ENCODE measurements at places on chromosomes 7 and 10. TPM values are rescaled to one million over a fixed set of nuclear protein-coding genes. Genes with fewer than 3 reads are reported as not detected.

DNA sequence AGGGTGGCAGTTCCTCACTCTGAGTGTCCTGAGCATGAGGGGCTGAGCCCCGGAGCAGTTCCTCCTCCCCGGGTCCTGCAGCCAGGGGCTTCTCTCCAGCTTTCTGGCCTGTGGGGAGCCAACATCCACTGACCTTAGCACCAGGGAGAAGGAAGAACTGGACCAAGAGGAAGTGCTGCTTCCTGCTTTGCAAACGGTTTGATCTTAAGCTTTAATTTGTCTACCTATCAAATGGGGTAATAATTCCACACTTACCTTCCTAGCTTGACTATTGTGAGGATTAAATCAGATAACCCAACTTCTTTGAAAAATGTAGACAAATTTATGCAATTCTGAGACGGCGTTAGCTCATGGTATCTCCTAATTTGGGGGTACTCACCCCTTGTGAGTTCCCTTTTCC lies 2.0 kb downstream of the NOBOX start:
- no peak for DNase-seq

GRCh38 chr10:125609859-125610258 lies 73.1 kb downstream of the TEX36 start:
- no peak for DNase-seq

- DNase-seq = no peak
Measured at GRCh38 chr7:152338561-152338960, 97.2 kb downstream of the KMT2C start.

- no peak for DNase-seq
Measured at GRCh38 chr7:73900286-73900685, 39.3 kb downstream of the TMEM270 start.

DNA sequence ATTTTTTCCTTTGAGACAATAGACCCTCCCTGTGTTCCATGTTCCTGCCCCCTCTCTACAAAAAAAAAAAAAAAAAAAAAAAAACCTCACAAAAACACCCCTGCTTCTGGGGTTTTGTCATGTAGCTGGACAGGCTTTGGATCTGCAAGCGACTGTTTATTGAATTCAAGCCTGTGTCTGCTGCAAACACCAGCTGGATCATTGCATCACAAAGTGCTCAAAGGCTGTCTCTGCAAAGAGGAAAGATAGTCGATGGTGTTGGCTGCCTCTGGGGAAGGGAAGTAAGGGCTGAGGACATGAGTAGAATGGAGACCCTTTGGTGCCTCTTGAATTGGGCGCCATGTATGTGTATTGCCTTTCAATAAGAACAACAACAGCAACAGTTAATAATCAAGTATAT lies 471.2 kb downstream of the PLXNA4 start:
- no peak for DNase-seq

- DNase-seq = no peak
Measured at GRCh38 chr10:107436568-107436967, 272.1 kb upstream of the SORCS1 start.

- no peak for DNase-seq
Measured at GRCh38 chr7:20482071-20482470, 133.4 kb upstream of the ABCB5 start.

DNA sequence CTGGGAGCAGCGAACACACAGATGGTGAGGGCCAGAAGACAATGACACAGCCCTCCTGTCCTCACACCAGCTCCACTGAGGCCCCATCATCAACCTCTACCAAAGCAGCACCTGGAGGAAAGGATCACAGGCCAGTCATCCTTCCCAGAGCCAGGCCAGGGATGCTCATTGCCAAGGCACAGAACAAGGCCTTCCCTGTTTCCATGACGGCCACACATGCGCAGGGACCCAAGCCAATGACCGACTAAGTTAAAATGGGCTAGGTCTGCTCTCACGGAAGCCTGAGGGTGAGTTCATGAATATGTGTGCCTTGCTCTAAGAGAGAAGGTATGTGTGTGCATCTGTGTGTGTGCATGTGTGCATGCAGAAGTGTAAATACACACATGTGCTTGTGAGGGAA lies 39.6 kb downstream of the COBL start:
- DNase-seq = no peak

DNA sequence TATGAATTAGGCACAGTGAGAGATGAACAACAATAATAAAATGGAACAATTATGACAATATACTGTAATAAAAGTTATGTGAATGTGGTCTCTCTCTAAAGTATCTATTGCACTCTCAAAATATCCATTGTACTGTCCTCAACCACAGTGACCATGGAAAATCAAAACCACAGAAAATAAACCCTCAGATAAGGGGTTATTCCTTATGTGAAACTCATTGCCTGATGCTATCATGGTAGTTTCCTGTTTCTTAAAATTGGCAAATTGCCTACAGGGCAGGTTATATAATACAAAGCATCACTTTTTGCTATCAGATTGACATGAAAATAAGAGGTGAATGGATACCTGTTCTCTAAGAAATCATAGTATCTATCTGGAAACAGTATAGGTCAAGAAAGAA lies 3.8 kb downstream of the MCM10 start:
- no peak for DNase-seq

- no peak for DNase-seq
Measured at GRCh38 chr10:45526309-45526905, 146.2 kb downstream of the ZFAND4 start.

DNA sequence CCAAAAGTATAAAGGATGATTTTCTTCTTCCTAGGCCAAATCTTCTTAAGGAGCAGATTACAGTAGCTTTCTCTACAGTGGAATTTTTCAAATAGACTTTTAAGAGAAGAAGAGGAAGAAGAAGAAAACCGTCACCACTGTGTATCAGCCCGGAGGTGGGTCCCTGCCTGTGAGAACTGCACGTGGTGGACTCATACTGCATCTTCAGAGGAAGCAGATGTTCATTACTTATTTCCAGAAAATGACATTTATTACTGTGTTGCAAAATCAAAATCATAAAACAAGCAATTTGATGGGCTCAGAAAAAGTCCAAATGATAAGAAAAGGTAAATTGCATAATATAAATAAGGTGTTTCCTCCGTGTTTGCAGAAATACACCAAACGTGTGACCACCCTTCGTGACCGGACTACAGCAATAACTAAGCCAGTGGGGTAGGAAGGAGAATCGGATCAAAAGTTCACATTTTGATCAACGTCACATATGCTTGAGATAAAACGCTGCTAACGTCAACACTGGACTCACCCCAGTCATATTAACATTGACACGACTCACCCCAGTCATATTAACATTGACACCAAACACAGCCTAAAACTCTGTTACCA lies 179.2 kb downstream of the PTPRN2 start:
- DNase-seq = no peak

GRCh38 chr10:8273749-8274148 lies 219.3 kb downstream of the GATA3 start:
- no peak for DNase-seq

DNA sequence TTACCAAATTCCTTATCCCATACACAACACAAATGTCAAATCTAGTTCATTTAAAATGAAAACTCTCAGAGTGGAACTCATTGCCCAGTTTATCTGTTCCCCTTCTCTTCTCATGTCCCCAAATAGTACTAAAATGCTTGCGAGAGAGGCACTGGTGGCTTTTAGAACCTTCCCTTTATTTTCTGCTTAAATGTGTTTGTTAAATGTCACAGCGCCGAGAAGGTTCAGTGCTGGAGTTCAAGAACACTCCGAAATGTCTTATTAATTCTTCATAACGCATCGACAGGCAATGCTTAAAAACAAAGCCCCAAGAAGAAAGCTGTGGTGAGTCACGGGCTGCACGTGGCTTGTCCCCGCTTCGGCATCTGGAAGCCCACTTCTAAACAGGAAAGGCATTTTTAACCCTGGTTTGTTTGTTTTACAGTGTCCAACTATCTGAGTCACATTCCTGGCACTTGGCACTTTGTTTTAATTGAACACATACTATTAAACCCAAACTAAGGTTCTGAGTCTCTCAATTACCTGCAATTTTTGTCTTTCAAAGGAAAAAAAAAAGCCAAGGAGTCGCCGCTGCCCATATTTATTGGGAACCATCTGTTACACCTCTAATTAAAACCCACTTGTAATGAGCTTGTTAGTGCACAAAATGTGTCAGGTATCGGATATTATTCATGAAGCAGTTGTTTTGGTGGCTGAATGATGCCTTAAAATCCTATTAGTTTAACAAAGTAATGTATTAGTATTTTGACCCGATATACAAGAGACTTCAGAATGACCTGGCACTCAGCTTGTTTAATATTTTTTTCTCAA lies 49.9 kb upstream of the MGMT start:
- DNase-seq = no peak

DNA sequence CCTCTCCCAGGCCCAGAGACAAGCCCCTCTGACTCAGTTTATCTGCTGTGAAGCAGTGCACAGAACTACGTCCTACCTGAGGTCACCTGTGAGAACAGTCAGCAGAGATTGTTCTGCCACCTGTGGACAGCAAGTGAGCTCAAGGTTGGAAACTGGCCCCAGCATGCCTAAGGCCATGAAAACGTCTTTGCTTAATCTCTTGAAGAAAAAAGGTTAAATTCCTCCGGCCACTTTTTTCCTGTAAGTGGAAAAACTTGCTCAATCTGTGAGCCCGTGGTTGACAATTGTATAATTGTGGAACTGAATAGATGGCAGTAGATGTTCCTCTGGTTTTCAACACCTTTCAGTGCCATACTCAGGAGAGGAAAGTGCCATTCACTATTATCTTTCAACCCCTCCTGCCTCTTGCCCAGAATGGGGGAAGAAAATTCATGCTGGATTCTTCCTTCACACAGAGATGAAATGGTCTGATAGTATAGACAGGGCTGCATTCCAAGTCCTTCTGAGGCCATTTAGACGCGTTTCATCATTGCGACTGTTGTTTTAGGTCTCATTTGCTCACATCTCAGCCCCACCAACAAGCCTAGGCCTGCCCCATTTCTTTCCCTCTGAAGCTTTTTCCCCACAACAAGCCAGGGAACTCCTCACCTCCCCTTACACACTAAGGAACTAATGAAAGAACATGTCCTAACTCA lies 292.9 kb downstream of the FZD1 start:
- no peak for DNase-seq

- DNase-seq = no peak
Measured at GRCh38 chr10:89702121-89702480, 711 bp downstream of the KIF20B start.

DNA sequence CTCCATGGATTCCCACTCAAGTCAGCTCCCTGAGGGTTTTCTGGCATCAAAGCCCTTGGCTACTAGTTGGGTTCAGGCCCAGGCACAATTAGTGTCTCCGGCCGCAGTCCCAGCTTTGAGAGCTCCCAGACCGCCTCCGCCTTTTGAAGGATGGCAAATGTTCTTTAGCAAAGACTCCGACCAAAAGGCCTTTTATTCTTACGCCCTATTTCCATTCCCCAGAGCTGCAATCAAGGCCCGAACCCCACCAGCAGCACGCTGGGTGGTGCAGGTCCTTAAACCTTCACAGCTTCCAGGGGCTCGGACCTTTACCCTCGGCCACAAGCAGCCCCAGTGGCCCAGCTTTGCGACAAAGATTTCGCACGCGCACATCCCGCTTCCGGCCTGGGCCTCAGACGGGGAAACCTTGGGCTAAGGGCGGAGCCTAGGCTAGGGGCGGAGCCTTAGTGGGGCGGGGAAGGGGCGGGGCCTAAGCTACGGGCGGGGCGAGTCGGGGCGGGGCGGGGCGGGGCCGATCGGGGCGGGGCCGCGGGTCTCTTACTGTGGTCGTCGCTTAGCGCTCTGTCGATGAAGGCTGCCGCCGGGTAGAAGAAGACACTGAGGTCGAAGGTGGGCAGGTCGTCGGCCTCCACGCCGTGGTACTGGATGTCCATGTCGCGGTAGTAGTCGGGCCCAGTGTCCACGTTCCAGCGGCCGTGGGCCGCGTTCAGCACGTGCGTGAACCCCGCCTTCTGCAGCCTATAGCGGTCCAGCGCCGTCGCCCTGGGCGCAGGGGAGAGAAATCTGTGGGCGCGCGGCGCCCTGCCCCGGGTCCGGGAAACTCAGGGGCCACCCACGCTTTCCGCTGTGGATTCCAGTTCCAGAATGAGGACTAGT lies 68.0 kb upstream of the SAMD8 start:
- peak; percentile 73 for DNase-seq

DNA sequence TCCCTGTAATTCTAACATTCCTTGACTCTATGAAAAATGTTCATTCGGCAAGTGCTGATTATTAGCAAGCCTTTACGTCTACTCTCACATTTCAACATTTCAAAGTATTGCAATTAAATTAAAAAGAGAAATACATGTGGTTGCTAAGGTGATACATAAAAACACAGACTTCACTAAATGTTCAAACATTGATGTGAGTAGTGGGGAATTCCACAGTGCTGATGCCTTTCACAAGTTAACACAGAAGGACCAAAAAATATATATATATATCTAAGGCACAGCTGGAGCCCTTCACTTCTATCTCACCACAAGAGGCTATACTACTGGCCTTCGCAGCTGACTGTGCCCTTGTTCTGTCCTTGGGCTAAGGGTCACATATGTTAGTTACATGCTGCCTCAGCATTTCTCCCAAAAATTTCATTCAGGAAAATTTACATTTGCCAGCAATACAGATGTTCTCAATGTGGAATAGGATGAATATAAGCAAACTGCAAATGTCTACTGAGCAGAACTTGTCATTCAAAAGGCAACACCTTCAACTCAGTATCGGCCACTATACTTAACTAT lies 13.9 kb downstream of the CTTNBP2 start:
- DNase-seq = no peak

- DNase-seq = no peak
Measured at GRCh38 chr7:134897936-134898335, 88.4 kb upstream of the AGBL3 start.

DNA sequence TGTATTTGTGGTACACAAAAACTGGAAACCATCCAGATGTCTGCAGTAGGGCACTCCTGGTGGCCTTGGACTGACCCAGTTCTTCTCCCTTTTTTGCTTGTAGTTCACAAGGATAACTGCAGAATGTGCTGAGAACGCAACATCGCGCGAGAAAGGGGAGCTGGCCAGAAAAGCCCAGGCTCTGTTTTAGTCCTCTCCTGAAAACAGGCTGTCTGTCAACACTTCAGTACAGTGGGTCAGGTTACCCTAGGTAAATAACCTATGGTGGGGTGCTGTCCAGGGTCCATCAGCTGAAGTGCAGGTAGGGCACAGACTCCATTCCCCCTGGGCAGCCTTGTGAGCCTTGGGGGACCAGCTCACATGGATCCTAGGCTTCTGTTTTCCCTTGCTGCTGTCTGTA lies 495.8 kb downstream of the MDFIC start:
- no peak for DNase-seq

DNA sequence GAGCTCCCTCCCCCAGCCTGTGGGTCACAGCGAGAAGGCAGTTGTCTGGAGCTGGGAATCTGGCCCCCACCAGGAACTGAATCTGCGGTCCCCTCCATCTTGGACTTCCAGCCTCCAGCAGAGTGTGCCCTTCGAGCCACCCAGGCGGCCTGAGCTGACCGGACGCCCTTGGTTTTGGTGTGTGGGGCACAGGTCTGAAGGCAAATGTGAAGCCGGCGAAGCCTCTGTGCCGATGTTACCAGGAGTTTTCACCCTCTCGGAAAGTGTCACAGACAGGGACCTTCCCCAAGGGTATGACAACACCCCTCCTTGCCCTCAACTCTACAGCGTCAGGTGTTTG lies 109.1 kb downstream of the DNAJB6 start:
- DNase-seq = no peak

GRCh38 chr7:82056282-82056681 lies 286.4 kb upstream of the HGF start:
- DNase-seq = no peak

Gene NACAD
- 1.9 TPM for total RNA-seq

Gene GPRIN2
- total RNA-seq = not detected

Gene MSS51
- 4.4 TPM for total RNA-seq

Gene MGAM2
- not detected for total RNA-seq

Gene ANKRD61
- total RNA-seq = not detected

Gene KCND2
- not detected for total RNA-seq

Gene CALN1
- total RNA-seq = not detected

Gene RADIL
- total RNA-seq = not detected

Gene LIPN
- total RNA-seq = not detected
